ENCODE measurements at places on chromosomes 5 and 9.

- DNase-seq, result no peak
Measured at GRCh38 chr5:115542086-115542485, 2.5 kb downstream of the FEM1C start.

DNA sequence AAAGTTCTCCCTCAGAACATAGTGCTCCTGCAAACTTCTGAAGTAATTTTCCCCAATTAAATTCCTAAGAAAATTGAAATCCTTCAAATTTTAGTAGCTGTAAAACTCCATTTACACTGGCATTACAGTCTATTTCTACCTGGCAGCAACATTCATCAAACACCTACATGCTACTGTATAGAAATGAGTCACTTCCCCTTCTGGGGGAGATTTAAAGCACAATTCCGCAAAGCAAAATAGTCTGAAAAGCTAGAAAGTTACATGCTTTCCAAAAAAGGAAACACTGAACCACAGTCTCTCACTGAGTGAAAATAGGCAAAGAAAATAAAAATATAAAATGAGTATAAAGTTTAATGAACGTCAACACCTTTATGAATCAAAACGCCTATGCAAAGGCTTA, 43.3 kb downstream of the MCTP1 start:
- no peak for DNase-seq

GRCh38 chr9:136625101-136626065, 37.3 kb upstream of the EGFL7 start:
- no peak for DNase-seq

DNA sequence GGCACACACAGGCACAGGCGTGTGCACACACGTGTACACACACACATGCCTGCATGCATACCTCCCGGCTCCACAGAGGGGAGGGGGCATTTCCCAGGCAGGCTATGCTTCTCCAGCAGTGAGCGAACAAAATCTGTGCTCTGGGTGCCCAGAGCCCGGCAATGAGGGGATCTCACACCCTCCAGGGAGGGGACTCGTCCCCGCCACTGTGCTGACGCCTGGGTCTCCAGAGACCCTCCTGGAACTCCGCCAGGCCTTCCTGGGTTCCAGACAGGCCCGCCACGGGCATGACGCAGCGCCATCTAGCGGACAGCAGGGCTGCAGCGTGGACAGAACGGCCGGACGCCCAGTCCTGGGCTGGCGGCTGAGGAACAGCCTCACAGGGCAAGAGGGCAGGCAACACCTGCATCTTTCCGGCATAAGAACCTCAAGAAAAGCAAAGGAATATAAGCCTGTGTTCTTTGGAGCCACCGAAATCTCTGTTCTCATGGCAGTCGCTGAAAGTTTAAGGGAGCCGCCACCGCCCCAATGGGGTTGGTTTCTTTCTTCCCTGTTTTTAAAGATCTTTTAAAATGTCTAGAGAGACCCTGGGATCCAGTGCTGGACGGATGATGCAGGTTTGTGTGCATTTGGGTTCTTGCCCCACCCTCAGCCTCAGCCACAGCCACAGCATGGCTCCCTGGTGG, 135.6 kb upstream of the PPP1R26 start:
- DNase-seq, result peak; percentile 40

DNA sequence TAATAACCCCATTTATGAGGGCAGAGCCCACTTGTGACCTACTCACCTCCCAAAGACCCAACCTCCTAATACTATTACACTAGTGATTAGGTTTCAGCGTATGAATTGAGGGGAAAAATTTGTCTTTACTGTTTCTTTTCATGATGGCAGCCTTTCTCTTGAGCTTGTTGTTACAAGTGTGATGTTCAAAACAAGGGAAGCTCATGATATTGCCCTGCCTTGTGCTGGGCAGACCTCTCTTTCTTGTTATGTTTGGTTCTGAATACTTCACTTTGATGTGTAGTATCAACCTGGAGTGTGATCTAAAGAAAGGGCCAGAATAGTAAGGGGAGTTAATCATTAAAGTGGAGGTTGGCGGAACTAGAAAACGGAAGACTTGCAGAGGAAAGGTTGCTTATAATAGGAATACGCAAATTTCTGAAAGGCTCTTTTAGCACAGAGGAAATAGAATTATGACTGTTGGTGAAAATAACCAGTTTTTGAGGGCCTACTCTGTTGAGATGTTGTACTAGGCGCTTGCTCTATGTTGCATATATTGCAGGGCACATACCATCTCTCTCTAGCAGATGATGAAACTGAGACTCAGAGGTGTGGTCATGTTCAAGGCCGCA, 68.2 kb downstream of the MELK start:
- no peak for DNase-seq

- no peak for DNase-seq
Measured at GRCh38 chr9:127114606-127115005, 7.8 kb downstream of the ANGPTL2 start.

GRCh38 chr5:90901261-90901660, 342.7 kb downstream of the ADGRV1 start:
- no peak for DNase-seq

- no peak for DNase-seq
Measured at GRCh38 chr5:112382886-112383285, 36.2 kb downstream of the EPB41L4A start.

DNA sequence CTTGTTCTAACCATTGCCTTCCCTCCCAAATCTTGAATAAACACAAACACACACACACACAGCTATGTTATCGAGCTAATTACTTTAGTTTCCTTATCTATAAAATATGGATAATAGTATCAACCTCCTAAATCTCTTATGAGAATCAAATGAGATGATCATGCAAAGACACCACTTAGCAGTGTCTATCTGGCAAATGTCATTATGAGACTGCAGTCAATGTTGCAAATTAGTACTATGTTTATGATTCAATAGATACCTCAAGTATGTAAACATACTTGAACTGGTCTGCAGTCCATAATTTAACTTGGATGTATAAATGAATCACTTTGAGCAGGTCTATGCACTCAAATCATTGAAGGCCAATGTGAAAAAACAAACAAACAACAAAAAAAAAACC, 22.2 kb upstream of the ERAP2 start:
- no peak for DNase-seq

DNA sequence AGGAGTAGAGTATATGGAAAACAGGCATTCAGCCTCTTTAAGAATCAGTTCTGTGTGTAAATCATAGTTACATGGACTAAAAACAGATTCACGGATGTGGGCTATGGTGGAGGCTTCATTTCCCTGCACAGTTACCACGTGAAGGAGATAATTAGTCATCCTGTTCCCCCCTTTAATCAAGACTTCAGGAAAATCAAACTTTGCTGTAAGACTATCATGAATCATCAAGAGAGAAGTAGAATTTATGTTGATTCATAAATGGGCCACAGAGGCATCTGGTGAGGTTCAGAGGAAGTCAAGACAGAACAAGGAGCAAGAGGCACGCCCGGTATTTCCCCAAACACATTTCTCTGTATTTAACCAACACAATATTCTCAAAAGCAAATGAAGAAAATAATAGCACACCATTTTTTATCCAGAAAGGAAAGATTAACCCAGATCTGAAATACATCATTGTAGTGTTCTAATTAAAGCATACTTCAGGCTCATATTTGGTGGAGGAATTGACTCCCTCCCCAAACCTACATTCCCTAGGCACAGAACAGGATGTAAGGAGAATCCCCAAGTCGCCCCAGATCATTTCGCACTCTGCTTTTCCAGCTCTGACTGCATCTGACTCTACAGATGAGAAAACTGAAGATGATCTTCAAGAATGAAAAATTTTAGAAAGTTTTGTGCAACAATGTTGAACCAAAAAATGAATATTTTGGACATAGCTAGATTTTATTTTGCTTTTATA, 175.8 kb upstream of the GAS1 start:
- DNase-seq, result no peak

- DNase-seq, result peak; percentile 42
Measured at GRCh38 chr5:7805379-7805778, 45.6 kb downstream of the CFAP90 start.

DNA sequence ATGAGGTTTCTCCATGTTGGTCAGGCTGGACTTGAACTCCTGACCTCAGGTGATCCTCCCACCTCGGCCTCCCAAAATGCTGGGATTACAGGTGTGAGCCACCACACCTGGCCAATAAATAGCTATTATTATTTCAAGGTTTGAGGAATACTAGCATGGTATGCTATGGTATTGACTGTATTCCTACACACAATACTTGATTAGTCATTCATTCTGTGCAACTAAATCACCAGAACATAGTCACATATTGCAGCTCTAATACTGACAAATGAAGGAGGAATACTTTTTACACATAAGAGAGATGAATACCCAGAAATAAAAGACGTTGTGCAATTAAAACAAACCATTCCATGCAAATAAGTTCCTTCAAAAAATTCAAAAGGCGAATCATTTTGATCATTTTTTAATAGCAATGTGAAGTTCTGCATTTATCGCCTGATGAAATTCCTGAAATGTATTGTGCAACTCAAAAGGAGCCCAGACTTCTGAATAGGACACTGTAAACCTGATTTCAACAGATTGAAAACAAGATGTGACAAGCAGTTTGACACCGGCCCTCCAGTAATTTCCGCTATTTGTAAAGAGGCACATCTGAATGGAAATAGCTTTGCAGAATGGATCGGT, 687.4 kb upstream of the SEMA6A start:
- no peak for DNase-seq

DNA sequence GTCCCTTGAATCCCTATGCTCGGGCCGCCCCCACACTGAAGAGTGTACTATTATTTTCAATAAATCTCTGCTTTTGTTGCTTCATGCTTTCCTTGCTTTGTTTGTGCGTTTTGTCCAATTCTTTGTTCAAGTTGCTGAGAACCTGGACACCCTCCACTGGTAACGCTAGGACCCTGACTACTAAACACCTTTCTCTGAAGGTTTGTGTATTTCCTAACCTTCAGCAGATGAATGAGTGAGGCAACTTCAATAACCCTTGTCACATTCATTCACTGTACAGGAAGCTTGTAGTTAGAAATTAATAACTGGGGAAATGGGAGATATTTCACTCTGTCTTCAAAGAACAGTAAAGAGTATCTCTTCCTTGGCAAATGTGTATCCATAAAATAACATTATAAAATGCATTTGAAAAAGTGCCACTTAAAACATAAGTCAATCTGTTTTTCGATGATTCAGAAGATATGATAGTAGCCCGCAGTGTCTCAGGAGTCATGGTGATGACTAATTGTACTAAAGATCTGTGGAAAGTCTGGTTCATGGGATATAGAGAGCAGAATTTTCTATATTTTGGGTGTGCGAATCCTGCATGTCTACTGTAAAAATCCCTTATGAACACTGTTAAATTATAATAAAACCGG, 43.2 kb upstream of the ANKH start:
- DNase-seq, result no peak

DNA sequence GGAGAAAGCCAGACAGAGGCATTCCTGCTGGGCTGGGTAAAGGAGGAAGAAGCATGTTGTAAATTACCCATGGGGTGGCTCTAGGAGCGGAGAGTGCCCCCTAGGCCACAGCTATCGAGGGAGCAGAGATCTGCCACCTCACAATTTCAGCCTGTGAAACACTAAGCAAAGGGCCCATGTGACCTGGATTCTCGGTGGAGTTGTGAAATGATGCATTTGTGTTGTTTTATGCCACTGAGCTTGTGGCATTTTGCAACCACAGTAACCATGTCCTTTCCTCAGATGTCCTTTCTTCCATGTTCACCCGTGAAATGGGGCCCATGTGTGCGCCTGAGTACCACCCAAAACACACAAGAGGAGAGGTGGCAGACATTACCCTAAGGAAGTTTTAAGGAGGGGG, 159.3 kb downstream of the SYK start:
- DNase-seq, result no peak

DNA sequence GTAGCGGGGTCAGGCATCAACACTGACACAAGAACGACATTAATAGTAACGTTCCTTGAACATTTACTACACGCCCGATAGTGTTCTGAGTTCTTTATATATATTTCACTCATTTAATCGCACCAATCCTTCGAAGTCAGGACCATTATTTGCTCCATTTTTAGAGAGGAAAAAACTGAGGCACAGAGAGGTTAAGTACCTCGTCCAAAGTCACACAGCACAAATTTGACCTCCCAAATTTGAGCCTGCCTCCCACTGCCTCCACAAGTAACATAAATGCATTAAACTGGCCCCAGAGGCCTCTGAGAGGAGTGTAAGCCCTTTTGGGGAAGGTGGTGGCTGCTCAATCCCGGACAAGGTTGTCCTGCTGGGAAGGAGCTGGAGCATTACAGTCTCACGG, 5.8 kb downstream of the RGS14 start:
- no peak for DNase-seq

DNA sequence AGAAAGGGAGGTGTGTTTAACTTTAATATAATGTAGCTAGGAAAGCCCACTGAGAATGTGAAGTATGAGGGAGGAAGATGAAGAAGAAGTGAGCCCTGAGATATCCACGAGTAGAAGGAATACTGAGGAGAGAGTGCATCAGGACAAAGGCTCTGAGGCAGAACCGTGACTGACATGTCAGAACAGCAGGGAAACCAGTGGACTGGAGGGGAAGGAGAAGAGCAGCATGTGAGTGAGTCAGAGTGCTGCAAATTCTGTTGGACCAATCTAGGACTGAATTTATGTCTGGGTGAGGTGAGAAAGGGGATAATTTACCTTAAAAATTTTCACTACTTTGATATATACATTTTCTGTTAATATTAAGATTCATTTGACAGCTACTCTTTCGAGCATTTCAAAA, 110.3 kb downstream of the ST8SIA4 start:
- DNase-seq, result no peak

DNA sequence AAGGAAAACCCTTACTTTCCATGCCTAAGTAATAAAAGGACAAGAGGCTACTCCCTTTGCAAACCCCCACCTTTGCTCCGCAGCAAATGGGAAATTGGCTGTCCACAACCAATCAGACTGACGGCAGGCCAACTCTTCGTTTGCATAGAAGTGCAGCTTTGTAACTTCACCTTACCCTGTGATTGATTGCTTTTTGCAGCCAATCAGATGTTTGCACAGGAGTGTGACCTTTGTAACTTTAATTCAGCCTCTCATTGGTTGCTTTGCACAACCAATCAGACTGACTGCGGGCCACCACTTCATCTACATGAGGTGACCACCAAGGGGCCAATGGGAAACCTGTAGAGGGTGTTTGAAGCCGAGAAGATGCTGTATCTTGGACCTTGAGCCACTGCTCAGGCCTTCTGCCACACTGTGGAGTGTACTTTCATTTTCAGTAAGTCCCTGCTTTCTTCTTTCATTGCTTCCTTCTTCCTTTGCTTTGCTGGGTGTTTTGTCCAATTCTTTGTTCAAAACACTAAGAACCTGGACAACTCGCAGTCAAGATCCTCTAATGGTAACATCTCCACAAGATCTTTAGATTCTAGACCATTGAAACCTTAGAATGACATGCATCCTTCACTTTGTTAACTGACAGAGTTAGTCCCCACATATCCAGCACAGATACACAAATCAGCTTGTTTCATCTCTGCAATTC, 51.3 kb upstream of the FREM1 start:
- no peak for DNase-seq

- no peak for DNase-seq
Measured at GRCh38 chr9:673966-674526, 167.5 kb upstream of the DMRT1 start.

GRCh38 chr5:149667084-149667828, 62.9 kb upstream of the PPARGC1B start:
- peak; percentile 47 for DNase-seq

- DNase-seq, result no peak
Measured at GRCh38 chr9:133252301-133253020, 22.5 kb downstream of the ABO start.

All from MM.1S (cell line).